ENCODE measurements at places on chromosomes 11 and 22. TPM values are rescaled to one million over a fixed set of nuclear protein-coding genes. Genes with fewer than 3 reads are reported as not detected.

GRCh38 chr22:48803171-48803947 lies 1024.3 kb downstream of the BRD1 start:
- H3K4me3 ChIP-seq: no peak overlapping the region
- H3K4me1 ChIP-seq: no peaks in the 10 kb centered on the region
- DNase-seq: no peak
- H3K36me3 ChIP-seq: no peaks in the 10 kb centered on the region
- no peak overlapping the region for H3K27ac ChIP-seq

DNA sequence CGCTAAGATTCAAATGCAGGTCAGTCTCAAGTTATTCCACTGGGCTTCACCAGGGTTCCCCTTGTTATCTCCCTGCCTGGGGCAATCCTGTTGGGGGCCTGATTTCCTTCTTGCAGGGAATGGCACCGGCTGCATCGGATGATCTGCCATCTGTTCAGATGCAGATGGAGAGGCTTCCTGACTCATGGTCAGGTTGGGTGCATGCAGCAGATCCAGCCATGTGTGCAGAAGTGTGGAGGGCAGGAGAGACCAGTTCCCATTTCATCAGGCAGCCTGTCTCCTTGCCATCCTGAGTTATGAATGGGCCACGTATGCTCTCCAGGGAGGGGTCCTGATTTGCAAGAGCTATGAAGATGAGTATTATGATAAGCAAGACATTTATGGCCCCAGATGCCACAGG lies 161.2 kb upstream of the PLET1 start:
- no peaks in the 10 kb centered on the region for H3K4me1 ChIP-seq
- H3K27me3 ChIP-seq: no peaks in the 10 kb centered on the region
- H3K4me3 ChIP-seq: no peak overlapping the region

GRCh38 chr11:117034901-117035300 lies 63.3 kb downstream of the SIK3 start:
- no peak for DNase-seq
- H3K4me1 ChIP-seq: peaks cover 17% of the 10 kb centered on the region

DNA sequence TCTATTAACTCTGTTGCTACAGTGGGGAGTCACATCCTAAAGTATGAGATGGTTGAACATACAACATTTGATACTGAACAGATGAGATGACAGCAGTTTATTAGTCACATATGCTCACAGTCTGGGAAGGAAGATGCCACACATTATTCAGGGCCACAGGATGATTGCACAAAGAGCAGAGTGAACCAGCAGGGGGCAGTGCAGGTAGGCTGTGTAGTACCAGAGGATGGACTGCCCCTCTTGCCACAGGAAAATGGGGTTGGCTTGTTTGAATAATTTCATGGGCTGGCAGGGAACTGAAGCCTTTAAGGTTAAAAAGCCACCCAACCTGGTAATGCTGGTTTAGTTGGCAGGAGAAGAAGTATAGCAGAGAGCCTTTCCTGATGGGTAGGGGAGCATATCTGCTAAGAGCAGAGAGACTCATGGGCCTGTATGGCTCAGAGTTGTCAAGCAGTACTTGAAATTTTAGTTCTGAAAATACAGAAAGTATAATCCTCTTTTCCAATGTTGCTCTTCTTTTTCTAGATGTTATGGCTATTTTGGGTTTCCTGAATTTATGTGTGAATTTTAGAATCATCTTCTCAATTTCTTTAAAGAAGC lies 180.4 kb upstream of the B3GAT1 start:
- no peak for DNase-seq
- H3K27ac ChIP-seq: no peak overlapping the region
- H3K4me1 ChIP-seq: no peaks in the 10 kb centered on the region
- no peak overlapping the region for H3K4me3 ChIP-seq

GRCh38 chr11:76153571-76153923 lies 52.8 kb downstream of the WNT11 start:
- H3K4me3 ChIP-seq: no peak overlapping the region
- DNase-seq: no peak
- no peaks in the 10 kb centered on the region for H3K27me3 ChIP-seq
- H3K4me1 ChIP-seq: peaks cover 21% of the 10 kb centered on the region
- no peaks in the 10 kb centered on the region for H3K36me3 ChIP-seq

OR2AG1 gene
- total RNA-seq: not detected

KRTAP5-8 gene
- not detected for total RNA-seq

JRKL gene
- total RNA-seq: 3.0 TPM

NAALAD2 gene
- total RNA-seq: not detected

CRACR2B gene
- not detected for total RNA-seq

SCARF2 gene
- total RNA-seq: 3.1 TPM

All from CD4-positive, alpha-beta T cell (primary cell).